Fibroblast of pulmonary artery (primary cell): ENCODE measurements at places on chromosomes 4 and X.
A peak's percentile ranks its signal among the peaks of the same experiment; 100 is the strongest.

GRCh38 chrX:74286950-74287740 is 16.8 kb upstream of the ZCCHC13 start:
- DNase-seq = peak; percentile 31

GRCh38 chrX:149531599-149531998 is 9.2 kb upstream of the EOLA1 start:
- no peak for DNase-seq

DNA sequence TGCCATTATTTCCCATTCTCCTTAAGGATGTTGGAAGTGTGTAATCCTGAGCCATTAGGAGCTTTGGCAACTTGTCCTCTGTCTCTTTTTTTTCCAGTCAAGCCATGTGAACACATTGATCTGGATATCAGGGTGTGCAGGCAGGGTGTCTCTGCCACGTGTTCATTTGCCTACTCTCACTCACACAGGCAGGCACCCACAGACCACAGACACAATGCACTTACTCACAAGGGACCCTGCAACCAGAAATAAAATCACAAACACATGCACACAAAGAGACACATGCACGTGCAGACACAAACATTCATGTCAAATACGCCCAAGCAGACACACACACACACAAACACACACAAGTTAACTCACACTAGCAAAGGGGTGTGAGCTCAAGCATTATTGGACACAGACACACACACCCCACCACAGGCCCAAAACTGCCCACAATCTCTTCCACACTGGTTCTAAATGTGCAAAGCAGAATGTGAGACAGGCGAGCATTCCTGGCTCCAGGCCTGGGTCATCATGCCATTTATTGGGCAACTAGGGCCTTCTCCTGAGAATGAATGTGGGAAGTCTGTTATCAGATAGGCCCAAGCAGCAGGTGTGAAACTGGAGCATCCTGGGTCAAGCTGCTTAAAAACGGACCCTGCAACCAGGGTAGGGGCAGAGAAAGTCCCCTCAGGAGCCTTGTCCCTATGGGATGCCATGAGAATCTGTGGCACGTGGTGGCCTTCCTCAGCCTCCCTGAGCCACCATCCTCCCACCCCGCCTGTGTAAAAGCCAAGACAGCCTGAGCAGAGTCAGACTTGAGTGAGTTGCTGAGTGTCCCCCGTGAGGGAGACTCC is 63.4 kb downstream of the NBDY start:
- DNase-seq = no peak

GRCh38 chr4:87423317-87424098 is 1.1 kb downstream of the NUDT9 start:
- DNase-seq = no peak

GRCh38 chr4:188287169-188287894 is 148.1 kb downstream of the TRIML1 start:
- no peak for DNase-seq

- DNase-seq = peak; percentile 49
Observed at GRCh38 chr4:126004941-126005340, 690.2 kb downstream of the FAT4 start.

- DNase-seq = no peak
Observed at GRCh38 chr4:155001251-155001650, 207.2 kb upstream of the NPY2R start.

DNA sequence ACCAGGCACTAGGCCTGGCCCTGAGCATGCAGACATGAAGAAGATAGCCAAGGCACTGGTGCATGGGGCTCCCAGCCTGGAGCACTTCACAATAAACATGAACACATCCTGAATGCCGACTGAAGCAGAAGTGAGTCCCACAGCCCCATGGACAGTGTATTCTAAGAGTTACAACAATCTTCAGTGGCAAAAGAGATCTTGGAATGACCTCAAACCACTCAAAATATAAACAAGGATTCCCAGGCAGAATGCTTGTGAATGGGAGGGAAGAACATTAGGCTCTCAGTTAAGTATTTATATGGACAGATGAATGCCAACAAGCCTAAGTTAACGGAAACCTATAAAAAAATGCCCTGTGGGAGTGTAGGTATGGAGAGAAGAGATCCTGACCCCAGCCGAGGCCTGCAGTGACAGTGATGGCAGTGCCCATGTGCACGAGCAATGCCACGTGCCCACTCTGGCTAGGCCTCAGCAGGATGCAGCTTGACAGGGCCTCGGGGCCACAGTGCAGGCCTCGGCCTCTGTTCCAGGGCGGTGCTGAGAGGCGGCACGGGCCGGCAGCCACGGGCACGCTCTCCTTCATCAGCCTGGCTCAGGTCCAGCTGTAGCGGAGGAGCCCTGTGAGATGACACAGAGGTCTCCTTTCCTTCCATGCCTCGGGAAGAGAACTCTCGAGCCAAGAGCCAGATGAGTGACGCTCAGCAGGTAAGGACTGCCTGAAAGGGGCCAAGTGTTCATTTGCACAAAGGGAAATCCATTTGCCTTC is 49.2 kb downstream of the IRF2 start:
- no peak for DNase-seq

GRCh38 chr4:140031061-140031460 is 122.9 kb downstream of the MAML3 start:
- no peak for DNase-seq

DNA sequence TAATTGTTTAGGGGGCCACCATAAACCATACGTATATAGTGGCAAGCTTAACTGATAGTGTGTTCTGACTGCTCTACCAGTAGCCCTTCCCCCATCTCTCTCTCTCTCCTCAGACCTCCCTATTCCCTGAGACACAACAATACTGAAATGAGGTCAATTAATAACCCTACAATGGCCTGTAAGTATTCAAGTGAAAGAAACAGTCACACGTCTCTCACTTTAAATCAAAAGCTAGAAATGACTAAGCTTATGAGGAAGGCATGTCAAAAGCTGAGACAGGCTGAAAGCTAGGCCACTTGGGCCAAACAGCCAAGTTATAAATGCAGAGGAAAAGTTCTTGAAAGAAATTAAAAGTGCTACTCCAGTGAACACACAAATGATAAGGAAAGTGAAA is 78.0 kb downstream of the PRDM5 start:
- DNase-seq = no peak

DNA sequence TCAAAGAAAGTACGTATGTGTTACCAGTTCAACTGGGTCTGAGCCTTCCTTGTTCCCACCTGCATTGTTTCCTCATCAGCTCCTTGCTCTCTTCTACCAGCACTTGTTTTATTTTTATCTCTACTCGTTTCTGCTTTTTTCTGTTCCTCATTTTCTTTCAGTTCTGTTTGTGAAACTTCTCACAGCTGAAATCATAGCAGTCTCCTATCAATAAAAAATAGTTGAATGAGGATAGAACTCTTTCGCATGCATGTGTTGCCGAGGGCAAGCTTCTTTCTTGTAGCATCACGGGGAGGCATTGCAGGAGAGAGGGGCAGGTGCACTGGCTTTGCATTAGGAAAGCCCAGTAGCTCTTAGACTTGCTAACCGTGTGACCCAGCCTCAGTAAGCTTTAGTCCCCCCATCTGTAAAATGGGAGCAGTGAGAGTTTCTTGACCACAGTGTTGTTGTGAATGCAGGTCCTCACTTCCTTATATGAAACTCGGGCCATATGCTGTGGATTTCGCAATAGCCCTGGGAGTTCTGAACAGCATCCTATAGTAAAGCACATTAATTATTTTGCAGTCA is 24.7 kb downstream of the OFD1 start:
- DNase-seq = no peak

DNA sequence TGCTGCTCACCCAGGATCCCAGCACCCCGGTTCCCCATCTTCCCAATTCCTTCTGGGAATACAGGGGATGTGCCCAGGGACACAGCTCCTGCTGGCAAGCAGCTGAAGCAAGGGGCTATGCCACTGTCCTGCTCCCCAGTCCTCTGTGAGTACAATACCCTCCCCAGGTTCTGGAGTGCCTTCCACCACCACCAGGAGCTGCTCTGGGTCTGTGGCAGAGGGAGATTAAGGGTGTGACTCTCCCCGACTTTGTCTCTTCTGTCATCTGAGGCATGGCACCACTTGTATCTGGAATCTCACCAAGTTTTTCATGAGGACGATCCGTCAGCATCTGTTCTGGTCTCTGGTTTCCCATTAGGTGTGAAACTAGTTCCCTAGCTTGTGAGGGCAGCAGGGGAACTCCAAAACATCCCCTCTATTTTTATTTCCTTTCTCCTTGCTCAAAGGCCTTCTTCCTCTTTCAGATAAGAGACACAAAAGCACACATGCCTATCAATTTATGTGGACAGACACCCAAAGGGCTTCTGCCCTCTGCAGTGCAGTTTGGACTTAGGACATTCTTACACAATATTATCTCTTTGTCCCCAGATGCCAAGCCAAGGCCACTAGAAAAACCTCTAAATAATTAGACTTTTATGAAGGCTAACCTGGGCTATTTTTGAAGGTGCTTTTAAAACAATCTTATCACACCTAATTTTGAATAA is 26.8 kb downstream of the MGST2 start:
- no peak for DNase-seq

DNA sequence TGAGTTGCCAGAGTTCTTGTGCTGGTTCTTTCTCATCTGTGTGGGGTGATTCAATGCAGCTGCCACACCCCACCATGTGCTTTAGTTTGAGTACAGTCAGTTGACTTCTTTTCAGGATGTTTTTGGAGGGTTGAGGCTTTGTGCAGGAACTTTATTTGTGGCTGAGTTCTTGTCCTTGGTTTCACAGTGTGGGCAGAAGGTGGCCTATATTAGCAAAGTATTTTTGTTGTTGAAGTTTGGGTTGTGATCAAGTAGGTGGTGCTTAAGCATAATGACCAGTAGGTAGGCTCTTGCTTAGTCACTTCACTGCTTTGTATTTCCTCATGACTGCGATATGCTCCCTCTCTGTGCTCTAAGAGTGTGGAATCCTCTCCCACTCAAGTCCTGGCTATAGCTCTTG is 80.3 kb downstream of the ARHGAP24 start:
- DNase-seq = no peak

- no peak for DNase-seq
Observed at GRCh38 chrX:124975456-124975855, 344.2 kb upstream of the TEX13C start.

- DNase-seq = peak; percentile 25
Observed at GRCh38 chr4:132101526-132101925, 1047.6 kb upstream of the PCDH10 start.

DNA sequence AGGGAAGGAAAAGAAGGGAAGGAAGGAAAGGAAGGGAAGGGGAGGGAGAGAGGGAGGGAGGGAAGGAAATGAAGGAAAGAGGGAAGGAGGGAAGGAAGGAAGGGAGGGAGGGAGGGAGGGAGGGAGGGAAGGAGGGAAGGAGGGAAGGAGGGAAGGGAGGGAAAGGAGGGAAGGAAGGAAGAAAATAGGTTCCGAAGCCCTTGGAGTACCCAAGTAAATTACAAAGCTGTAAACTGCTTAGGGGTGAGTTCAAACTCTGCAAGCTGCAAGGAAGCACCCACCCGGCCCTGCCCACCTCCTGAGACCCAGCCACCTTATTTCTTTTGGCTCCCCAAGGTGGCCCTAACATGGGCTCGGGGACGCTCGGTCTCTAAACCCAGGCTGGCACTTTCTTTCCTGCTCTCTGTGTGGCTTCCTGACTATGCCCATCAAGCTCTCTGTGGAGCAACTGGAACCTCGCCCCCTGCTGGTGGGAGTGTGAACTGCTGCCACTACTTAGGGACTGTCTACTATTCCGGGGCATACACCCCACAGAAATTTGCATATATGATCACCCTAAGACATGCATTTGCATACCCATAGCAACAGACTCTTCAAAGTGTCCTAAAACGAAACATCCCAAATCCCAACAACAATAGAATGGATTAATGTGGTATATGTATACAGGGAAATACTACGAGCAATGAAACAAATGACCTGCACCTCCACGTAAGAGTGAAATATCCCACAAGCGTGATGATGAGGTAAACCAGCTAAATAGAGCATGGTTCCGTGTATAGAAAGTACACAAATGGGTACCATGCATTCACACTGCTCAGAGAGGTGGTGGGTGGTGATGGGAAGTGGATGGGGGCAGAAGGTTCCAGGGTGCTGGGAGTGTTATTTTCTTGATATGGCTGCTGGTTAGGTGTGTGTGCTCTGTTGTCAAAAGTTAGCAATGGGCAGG is 151.7 kb upstream of the TBL1X start:
- DNase-seq = no peak

DNA sequence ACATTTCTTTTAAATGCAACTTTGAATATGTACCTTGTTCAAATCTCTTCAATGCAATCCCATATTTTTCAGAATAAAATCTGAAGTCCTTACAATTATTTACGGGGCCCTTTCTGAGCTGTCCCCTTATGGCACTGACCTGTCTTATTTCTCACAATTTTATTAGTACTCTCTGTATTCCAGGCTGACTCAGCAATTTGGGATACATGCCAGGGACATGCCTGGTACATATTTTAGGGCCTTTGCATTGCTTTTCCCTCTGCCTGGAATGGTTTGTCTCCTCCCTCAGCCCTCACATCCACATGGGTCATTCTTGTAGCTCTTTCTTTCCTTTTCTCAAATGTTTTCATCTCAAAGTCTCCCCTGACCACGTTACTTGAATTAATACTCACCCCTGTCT is 172.2 kb upstream of the TECRL start:
- peak; percentile 62 for DNase-seq

DNA sequence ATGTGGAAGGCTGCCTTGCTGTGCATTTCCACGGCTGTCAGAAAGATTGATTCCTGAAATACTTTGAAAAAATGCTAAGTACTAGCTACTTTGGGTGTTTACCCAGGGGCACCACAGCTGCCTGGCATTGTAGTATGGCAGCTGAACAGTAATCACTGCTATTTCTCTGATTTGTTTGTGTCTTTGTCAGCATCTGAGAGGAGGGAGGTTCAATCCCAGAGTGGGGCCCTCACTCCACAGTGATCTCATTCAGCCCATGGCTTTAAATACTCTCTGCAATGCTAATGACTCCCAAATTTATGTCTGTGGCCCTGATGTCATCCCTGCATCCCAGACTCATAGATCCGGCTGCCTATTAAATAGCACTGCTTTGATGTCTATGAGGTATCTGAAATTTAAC is 575.3 kb upstream of the MAGEB2 start:
- no peak for DNase-seq

- peak; percentile 76 for DNase-seq
Observed at GRCh38 chr4:176302283-176303275, 17.2 kb upstream of the SPCS3 start.

DNA sequence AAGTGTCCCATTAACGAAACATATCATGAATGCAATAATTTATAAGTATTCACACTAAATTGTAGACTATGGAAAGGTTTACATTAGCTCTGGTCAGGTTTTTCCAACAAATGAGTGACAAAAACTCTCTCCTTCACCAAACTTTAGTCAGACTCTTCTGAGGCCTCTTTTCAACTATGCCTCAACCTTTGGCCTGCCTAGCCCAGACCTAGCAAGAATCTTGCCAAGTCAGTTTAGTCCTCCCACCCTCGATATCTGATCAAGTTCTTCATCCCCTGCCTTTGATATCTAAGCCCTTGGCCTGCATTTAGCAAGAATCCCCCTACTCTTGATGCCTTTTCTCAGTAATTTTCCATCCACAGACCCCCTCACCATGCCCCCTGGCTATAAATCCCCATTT is 37.9 kb downstream of the CCDC158 start:
- DNase-seq = no peak

GRCh38 chrX:47200385-47201150 is 6.9 kb downstream of the UBA1 start:
- DNase-seq = peak; percentile 50
